Stimulated activated CD4-positive, alpha-beta T cell treated with anti-CD3 and anti-CD28 coated beads, Interleukin-1b, Interleukin-23, amount 100 ng/mL, for 1 hour (primary cell): ENCODE measurements at places on chromosomes 4 and X.

DNA sequence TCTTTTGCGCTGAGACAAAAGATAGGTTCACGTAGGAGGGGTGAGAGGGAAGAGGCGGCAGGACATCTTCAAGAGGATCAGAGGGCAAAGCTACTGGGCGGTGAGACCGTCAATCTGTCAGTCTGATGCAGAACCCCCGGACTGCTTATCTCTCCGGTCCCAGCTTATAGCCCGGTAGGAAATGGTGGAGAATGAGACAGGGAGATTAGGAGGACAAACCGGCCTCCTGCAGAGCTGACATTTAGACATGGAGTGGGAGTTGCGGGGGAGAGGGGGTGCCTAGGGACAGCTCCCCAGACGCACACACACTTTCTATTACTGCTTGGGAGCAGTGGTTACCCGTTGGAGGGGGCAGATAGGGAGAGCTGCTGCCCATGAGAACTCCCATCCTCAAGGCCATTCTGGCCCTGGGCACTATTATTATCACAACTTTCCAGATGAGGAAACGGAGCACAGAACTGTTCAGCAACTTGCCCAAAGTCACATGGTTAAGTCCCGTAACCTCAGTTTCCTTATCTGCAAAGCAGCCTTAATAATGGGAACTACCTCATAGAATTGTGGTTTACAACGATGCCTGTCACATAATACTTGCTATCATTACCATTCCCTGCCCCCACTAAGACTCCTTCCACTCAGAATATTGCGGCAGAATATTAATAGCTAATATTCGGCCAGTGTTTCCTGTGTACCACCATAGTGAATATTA lies 1.1 kb upstream of the HDAC6 start:
- no peak for DNase-seq

GRCh38 chrX:22135171-22135711 lies 103.1 kb downstream of the PHEX start:
- DNase-seq = no peak

DNA sequence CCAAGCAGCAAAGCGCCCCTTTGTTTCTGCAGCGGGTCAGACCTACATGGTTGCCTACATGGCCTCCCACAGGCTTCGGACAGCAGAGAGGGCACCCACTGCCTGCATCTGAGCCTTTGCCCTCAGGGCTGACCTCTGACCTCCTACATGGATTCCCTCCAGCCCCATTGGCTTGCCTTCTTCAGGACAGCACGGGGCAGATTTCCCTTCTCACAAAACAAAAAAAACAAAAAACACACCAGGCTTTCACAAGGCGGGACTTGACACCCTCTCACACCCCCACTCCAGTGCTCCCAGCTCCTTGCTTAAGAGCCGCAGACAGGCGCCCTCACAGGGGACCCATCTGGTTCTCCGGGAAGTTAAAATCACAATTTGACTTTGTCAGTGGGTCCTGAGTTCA lies 32.9 kb downstream of the ZFYVE28 start:
- no peak for DNase-seq

GRCh38 chr4:19358015-19358414 lies 893.7 kb upstream of the SLIT2 start:
- DNase-seq = no peak

DNA sequence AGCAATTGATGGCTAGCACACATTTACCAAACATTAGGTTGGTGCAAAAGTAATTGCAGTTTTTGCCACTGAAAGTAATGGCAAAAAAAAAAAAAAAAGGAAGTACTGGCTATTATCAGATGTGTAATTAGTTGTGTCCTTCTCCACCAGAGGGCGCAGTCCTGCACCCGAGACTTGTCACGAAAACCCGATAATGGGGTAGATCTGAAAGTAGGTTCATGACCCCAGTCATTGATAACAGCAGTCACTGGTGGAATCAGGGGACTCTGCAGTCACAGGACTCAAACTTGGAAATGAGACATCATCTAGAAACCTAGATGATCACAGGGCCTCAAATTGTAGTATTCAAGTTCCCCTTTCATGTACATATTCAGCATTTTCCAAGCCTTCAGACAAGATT lies 13.1 kb upstream of the ACOT9 start:
- peak; percentile 32 for DNase-seq

- DNase-seq = no peak
Measured at GRCh38 chr4:16240300-16240699, 14.0 kb upstream of the TAPT1 start.

GRCh38 chrX:136828830-136829229 lies 48.1 kb upstream of the ARHGEF6 start:
- no peak for DNase-seq

GRCh38 chr4:80101071-80101791 lies 28.2 kb upstream of the ANTXR2 start:
- no peak for DNase-seq

DNA sequence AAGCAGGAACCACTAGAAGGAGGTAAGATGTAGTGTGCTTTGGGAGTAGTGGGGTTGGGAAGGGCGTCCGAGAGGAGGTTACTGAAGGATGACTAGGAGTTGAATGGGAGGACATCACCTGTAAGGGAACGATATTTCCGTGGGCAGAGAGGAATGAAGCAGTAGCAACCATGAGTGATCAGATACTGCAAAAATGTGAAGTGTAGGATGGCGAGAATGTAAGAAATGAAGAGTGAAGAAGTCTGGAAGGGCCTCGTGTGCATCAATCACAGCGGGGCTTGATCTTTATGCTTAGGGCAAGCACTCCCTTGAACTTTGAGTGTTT lies 594 bp downstream of the MSMO1 start:
- no peak for DNase-seq

- no peak for DNase-seq
Measured at GRCh38 chr4:109234596-109234995, 67.9 kb downstream of the COL25A1 start.

DNA sequence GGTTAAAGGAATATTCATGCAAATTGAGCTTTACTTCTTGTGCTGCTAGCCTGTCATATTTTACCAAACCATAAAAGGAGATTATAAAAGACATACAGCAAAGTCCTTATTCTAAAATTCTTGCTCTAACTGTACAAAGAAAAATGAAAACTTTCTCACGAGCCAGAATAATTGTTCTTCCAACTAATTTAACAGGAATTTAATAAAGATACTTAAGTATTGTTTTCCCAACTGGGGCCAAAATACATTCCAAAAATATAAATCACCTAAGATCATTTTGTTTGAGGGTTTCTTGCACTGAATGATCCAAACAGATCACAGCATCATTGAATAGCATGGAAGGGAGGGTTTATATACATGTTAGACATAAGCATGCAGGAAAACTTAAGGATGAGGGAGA lies 127.1 kb upstream of the PCDH18 start:
- DNase-seq = no peak

- peak; percentile 99 for DNase-seq
Measured at GRCh38 chr4:8440492-8441311, at the start of the genes ACOX3 and TRMT44. ACOX3 (minus strand) TSS chr4:8440723; CDS start chr4:8416521, 24,202 bp downstream. TRMT44 (plus strand) TSS chr4:8440777; CDS start chr4:8440823, 46 bp downstream.

GRCh38 chr4:75939890-75940691 lies 722 bp downstream of the NAAA start:
- DNase-seq = no peak

- no peak for DNase-seq
Measured at GRCh38 chr4:140732780-140733179, 23.4 kb downstream of the TBC1D9 start.

- DNase-seq = no peak
Measured at GRCh38 chr4:15144249-15144966, 142.1 kb downstream of the CPEB2 start.

DNA sequence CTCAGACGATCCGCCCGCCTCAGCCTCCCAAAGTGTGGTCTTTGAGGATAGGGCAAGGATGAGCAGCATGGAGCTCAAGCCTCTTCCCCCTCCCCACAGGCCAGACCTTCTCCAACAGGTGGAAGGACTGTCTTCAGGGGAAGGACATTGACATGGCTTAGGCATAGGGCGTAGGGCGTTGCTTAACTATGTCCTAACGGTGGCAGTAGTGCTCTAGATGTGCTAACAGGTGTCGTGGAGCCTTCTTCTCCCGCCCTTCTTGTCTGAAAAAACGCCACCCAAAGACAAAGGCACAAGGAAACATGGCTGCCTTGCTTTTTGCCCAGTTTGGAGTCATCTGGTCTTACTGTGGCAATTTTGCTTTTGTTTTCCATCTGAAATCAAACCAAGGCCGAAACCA lies 219.8 kb downstream of the OR13H1 start:
- no peak for DNase-seq

DNA sequence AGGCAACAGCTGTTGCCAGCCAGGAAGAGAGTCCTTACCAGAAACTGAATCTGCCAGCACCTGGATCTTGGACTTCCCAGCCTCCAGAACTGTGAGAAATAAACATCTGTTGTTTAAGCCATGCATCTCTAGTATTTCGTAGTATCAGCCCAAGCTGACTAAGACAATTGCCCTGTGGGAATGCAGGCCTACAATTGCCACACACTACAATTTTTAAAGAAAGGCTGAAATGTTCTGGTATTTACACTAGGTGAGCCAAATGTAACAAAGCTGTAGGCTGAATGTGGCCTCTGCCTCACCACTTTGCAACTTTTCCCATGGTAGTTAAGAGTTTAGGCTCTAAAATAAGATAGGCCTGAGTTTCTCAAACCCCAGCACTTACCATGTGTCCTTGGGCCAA lies 59.1 kb downstream of the SPATA18 start:
- DNase-seq = no peak

- no peak for DNase-seq
Measured at GRCh38 chr4:113080050-113080449, 30.6 kb downstream of the ANK2 start.

GRCh38 chrX:104432321-104432720 lies 133.7 kb upstream of the IL1RAPL2 start:
- DNase-seq = no peak

DNA sequence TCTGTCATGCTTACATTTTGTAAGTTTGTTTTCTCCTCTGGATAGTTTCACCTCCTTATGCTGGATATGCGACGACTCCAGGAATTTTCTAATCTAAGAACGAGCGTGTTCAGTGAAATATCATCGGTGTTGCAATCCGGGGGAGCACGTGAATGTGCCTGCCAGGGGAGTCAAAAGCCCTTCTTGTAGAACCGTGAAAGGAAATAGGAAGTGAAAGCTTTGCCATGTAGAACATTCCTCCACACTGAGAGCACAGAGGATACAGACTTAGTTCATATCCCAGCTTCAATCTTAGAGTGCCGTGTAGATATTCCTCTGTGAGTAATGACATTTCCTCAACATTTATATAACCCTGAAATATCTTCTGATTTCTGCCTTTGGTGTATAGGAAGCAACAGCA lies 121.2 kb downstream of the VEGFC start:
- DNase-seq = no peak

DNA sequence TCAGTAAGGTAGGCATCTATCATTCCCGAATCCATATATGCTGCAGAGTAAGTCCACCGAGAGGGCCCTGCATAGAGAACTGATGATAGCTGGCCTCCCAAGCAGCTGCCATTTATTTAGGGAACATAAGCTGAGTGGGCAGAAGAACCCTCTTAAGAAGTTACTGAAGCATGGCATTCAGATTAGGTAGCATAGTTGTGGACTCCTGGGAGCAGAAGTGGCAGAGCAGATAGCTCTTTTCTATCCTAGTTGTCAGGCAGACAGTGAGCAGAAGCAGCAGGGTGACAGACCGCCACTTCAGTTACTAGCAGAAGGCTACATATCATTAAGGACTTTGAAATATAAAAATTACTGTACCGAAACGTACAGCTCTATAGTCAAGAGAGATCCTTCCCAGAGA lies 454.7 kb downstream of the PPP4R3C start:
- DNase-seq = no peak

DNA sequence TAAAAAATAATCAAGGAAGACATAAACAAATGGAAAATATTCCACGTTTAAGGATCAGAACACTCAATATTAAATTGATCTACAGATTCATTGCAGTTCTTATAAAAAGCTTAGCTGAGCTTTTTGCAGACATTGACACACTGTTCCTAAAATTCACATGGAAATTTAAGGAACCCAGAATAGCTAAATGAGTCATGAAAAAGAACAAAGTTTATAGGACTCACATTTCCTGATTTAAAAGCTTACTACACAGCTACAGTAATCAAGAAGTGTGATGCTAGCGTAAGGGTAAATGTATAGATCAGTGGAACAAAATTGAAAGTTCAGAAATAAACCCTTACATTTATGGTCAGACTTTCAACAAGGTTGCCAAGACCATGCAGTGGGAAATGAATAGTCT lies 33.1 kb downstream of the NSUN7 start:
- DNase-seq = no peak

GRCh38 chrX:45240301-45240700 lies 39.6 kb upstream of the DIPK2B start:
- no peak for DNase-seq

DNA sequence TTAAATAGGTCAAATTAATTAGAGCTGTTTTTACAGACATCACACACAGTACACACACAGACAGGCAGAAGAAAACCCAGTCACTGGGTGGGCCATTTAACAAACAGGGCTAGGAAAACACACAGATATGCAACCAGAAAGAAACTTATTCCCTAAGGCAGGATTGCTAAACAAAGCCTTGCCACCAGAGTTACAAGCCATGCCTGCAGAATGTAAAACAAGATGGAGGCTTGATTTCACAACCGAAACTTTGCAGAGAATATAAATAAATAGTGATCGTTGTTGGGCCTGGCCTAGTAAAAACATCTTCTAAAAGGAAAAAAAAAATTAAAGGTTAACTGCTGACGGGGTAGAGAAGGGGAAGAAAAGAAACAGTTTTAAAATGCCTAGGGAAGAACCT lies 212.3 kb downstream of the NAP1L3 start:
- no peak for DNase-seq

GRCh38 chrX:40243755-40244515 lies 146.2 kb upstream of the BCOR start:
- DNase-seq = no peak

- DNase-seq = no peak
Measured at GRCh38 chrX:14896273-14896672, 23.1 kb downstream of the MOSPD2 start.

DNA sequence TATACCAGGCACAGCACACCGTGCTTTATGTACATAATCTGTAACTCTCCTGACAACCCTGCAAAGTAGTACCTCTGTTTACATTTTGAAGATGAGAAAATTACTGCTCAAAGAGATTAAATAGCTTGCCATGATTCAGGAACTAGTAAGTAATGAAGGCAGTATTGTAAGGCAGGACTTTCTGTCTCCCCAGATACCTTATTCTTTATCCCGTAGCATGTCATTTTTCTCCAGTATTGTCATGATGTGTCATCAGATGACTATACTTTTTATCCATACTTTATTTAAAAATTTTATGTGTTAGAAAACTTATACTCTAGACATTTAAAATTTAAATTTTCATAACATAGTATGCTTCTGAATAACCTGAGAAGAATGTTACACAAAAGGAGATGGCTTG lies 188.3 kb upstream of the NUDT6 start:
- DNase-seq = no peak

DNA sequence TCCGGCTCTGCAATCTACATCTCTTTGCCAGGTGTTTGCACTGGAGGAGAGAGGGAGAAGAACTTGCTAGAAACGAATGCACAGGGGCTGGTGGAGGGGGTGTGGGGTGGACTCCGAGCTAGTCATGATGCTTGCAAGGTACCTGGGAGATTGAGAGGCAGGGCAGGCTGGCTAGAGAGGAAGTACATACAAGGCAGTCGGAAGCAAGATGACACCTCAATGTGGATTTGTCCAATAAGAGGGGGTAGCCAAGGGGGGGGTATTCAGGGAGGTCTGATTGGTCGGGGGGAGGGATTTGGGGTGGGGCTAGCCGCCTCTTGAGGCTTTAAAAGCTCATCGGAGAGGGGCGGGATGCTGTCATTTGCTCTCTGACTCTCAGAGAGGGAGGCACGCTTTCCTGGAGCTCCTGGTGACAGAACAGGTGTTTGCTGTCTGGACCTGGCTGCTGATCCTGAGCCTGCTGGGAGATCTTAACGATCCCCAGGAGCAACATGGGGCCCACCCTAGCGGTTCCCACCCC lies at the start of gene GPR50:
Gene GPR50, plus strand, starts transcription at position 354 of the 520 bp plus-strand sequence. Its CDS starts 138 bp downstream, at position 492.
- no peak for DNase-seq
